ENCODE measurements at places on chromosomes 2 and 18. TPM values are rescaled to one million over a fixed set of nuclear protein-coding genes. Genes with fewer than 3 reads are reported as not detected.

Gene HOXD13
- not detected for polyA plus RNA-seq

Gene TANC1
- 23.0 TPM for polyA plus RNA-seq

Gene PJVK
- 6.5 TPM for polyA plus RNA-seq

Gene NEURL3
- polyA plus RNA-seq: 0.57 TPM

Gene IL1B
- polyA plus RNA-seq: 1.7 TPM

Gene STK36
- 89.1 TPM for polyA plus RNA-seq

Gene METTL4
- 15.1 TPM for polyA plus RNA-seq

Gene MARCO
- polyA plus RNA-seq: 0.29 TPM

Gene YWHAQ
- polyA plus RNA-seq: 799 TPM

Gene COL4A3
- polyA plus RNA-seq: 2.0 TPM

Gene SPDYA
- 3.7 TPM for polyA plus RNA-seq

Gene EVA1A
- 1.1 TPM for polyA plus RNA-seq

Gene NTSR2
- 3.5 TPM for polyA plus RNA-seq

Gene CMPK2
- polyA plus RNA-seq: 7.5 TPM

Gene PGAP1
- 29.0 TPM for polyA plus RNA-seq

Gene CCBE1
- 2.7 TPM for polyA plus RNA-seq

Gene UGT1A9
- polyA plus RNA-seq: 0.16 TPM

Gene IL36B
- not detected for polyA plus RNA-seq

Gene BMPR2
- polyA plus RNA-seq: 63.0 TPM

Gene CYTIP
- polyA plus RNA-seq: 1.1 TPM

Gene KCNG2
- 1.5 TPM for polyA plus RNA-seq

Gene ALPG
- 0.09 TPM for polyA plus RNA-seq

Gene CPO
- polyA plus RNA-seq: 0.53 TPM

Gene DPY30
- 90.7 TPM for polyA plus RNA-seq

Gene ACADL
- polyA plus RNA-seq: 3.1 TPM

Gene TUBA3E
- not detected for polyA plus RNA-seq

Gene CCDC138
- 15.1 TPM for polyA plus RNA-seq

Gene GAL3ST2
- 0.79 TPM for polyA plus RNA-seq

Gene LRP2
- polyA plus RNA-seq: 7.4 TPM

Gene ARID5A
- 11.2 TPM for polyA plus RNA-seq

Gene B4GALT6
- 41.5 TPM for polyA plus RNA-seq

Gene AUP1
- 109 TPM for polyA plus RNA-seq

Gene SERPINB3
- polyA plus RNA-seq: not detected

Gene MAPK4
- polyA plus RNA-seq: 23.4 TPM

Gene MRPS9
- polyA plus RNA-seq: 33.8 TPM

Gene SMCHD1
- 39.1 TPM for polyA plus RNA-seq

Gene PTPN2
- polyA plus RNA-seq: 31.4 TPM
